ENCODE measurements at places on chromosomes 7 and 10.

DNA sequence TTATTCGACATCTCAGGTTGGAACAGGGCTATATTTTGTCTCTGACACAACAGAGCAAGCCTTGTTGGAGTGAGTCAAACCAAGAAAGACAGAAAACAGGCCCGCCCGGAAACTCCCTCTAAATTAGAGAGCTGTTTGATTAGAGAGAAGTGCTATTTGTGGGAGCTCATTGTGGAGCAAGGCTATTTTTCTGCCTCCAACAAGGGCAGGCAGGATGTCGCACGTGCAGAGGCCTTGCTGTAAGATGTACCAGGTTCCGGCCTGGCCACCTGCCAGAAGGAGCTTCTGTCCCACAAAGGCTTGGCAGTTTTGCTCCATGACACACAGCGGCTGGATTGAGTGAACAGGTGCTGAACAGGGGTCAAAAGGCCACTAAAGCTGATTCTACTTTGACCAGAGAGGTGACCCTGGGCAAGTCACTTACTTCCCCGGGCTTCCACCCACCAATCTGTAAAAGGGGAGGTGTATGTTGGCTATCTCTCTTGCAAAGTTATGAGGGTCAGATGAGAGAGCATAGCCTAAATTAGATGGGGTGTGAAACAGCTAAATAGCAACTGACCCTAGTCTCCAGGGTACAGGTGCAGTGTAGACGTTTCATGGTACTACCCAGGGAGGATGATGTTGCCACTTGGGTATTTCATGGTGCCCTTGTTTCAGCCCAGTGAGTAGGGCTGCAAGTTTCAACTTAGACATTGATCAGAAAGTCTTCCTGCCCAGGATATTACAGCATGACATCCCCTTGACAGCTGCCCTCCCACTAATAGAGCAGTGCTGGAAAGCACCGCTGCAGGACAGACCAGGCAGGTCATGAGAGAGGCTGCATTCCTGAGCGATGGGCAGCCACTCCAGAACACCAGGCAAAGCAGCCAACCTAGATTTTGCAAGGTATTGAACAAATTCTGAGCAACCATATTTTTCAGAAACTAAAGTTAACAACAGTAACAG is 62.0 kb downstream of the VSTM4 start:
- no peak for DNase-seq

DNA sequence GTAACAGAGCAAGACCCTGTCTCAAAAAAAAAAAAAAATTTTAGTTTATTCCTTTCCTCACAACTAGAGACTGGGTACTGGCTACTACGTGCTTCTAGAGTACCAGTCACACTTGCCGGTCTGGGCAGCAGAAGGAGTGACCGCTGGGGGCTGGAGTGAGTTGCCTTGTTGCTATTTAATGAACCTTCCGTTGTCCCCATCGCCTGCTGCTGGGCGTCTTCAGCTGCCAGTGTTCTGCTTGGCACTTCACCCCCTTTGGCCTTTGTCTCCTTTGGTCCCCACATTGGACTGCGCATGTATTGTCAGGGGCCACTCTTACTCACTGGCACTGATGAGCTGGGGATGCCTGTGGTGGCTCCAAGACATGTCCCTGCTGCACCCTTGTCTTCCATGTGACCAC is 110.6 kb downstream of the CLEC2L start:
- no peak for DNase-seq

DNA sequence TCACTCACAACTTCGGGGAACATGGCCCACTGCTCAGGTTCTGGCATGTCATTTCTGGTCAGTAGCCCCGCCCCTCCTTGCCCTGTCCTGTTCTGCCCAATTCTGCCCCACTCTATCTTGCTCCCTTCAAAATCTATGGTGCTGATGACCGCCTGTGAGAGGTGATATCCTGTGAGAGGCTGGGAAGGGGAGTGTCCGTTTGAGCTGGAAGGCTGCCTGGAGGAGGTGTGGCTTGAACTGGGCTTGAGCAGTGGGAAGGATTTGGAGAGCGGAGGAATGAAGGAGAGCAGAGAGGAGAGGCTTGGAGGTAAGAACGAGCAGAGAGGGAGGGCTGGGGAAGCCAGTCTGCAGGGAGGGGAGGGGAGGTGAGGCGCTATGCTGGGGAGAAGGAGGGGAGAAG is 145.3 kb downstream of the RPS24 start:
- no peak for DNase-seq

- DNase-seq, result no peak
Observed at GRCh38 chr7:33710608-33711007, 194.7 kb upstream of the BMPER start.

DNA sequence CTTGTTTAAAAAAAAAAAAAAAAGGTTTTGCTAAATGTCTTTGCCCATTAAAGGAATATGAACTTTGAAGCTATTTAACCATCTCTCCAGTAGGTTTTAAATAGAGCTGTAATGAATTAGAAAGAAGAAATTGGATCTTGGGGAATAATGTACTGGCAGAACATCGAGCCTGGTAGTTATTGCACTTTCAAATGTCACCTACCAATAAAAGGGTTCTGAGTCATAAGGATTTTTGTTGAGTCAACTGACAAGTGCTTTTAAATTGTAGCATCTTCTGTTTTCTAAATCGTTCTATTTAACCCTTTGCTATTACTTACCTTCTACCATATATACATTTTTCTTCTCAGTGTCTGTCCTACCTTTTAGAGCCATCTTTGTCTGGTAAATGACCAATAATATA is 10.7 kb downstream of the CUTC start:
- DNase-seq, result no peak

DNA sequence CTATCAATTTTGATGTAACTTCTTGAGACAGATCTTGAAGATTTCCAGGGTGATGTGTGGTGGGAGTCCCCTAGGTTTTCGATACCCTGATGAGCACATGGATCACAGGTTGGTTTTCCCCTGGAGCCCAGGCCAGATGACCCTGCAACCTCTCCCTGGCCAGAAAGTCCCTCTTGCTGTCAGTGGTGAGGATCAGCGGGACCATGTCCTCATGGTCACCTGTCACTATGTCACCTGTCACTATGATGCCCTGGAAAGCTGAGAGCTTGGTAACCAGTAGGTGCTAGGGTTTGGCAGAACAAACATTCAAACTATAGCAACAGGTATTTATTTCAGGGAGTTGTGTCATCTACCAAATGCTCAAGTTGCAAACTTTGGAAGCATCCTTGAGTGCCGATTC is 197.9 kb downstream of the ARHGAP12 start:
- no peak for DNase-seq

- DNase-seq, result no peak
Observed at GRCh38 chr7:40120020-40120419, 14.4 kb downstream of the MPLKIP start.

GRCh38 chr7:128022631-128023532 is 8.4 kb downstream of the LRRC4 start:
- no peak for DNase-seq

DNA sequence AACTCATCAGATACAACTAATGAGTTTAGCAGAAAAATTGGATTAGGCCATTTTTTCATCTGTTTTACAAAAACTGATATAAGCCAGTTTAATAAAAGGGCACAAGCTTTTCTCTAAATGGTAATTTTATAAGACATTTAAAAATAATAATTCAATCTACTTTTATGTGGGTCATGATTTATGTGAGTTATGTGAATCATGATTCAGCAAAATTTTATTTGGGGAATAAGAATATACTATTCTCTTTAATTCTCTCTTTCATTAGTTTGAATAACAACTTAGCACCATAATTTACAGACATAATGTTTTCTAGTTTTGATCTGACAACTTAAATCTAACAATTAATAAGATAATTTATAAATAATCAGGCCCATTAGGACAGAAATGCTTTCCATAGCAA is 63.8 kb upstream of the TEX47 start:
- DNase-seq, result no peak

- DNase-seq, result no peak
Observed at GRCh38 chr7:13933536-13933935, 55.9 kb downstream of the ETV1 start.

DNA sequence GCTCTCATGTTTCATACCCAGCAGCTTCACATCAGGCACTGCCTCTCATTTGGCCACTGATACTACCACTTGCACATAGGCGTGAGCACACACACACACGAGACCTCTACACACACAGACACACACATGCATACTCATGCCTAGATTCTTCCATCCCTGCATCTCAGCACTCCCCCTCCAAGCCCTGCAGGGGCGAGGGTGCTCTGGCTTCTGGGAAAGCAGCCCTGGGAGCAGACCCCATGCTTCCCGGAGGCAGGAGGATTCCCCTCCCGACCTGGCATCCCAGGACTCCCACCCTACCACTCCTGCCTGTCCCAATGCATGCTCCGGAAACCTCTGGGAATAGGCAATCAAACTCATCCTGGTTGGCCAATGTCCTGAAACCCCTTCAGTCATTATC is 89.1 kb upstream of the SMNDC1 start:
- DNase-seq, result no peak

DNA sequence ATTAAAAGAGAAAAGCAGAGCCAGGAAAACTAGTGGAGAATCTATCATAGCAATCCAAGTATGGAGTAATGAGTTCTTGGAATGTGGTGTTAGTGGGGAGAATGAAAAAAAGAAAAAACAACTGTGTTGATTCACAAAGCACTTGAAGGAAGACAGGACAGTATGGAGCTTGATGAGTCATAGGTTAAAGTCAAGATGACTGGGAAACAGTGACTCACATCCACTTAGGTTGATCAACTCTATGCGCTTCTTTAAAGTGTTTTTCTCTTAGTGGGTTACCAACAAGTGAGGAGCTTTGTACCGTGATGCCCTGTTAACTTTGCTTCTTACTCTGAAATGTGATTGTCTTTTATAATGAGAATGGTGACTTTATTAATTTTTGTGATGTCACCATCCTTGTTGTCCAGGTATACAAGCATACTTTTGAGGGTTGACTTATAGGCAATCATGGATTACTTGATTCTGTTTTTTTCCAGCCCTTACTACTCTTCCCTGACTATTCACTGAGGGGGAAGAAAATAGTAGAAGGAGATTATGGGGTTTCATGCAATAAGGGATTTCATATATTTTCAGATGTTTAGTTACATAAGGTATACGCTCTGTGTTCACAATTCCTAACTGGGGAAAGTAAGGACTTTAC is 32.1 kb upstream of the MDFIC start:
- DNase-seq, result no peak

- DNase-seq, result no peak
Observed at GRCh38 chr7:136874393-136875032, 6.1 kb downstream of the CHRM2 start.

- no peak for DNase-seq
Observed at GRCh38 chr10:63713191-63714144, 192.3 kb downstream of the REEP3 start.

DNA sequence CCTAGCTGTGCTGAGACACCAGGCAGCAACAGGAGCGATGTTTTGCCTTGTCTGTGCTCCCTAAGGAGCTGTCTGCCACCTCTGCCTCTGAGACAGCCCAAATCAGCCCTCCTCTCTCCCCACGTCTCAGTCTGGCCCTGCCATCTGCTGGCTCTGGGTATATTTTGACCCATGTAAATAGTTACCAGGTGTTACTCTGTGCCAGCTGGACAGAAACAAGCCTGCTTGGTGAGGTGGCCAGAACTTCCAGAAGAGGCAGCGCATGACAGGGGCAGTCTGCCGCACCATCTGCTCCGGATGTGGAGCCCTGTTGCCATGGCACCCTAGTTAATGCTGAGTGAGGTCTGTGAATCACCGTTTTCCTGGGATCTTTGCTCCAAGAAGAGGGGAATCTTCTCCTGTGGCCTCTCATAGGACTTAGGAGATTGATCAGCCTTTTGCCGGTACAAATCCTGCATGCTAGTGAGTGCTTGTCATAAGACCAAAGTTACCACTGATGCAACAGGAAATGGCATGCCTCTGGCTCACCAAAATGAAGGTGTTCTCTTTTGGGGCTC is 31.8 kb downstream of the GSTO2 start:
- no peak for DNase-seq

DNA sequence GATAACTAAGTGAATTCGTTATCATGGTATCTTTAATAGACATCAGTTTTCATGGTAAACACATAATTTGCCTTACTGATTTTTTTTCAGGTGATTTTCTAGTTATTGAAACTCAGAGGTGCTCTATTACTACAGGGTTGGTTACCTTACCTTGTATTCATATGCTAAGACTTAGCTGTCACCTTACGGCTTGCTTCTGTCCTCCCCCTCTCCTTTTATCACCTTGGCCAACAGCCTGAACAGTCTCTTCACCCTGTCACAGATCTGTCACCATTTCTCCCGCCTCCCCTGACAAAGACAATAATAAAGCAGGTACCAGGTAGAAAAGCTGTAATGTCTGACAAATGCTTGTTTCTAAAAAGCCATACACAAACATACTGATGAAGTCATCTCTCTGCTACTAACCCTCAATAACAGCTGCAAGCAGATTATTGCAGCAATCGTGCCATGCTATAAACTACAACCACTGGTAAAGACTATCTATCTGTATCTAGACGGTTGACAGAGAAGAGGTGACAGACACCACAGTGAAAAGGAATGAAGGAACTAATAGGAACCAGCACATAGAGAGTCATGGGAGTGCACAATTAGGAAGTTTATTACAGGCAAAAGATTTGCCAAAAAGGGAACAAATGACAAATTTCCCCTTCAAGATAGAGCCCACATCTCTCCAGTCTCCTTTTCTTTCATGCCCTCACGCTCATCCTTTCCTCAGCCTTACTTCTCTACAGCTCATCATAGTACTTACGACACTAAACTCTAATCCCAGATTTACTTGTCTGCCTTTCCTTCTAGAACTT is 57.2 kb downstream of the ARHGAP12 start:
- DNase-seq, result no peak

GRCh38 chr7:1742555-1743303 is 72.7 kb downstream of the ELFN1 start:
- DNase-seq, result no peak

DNA sequence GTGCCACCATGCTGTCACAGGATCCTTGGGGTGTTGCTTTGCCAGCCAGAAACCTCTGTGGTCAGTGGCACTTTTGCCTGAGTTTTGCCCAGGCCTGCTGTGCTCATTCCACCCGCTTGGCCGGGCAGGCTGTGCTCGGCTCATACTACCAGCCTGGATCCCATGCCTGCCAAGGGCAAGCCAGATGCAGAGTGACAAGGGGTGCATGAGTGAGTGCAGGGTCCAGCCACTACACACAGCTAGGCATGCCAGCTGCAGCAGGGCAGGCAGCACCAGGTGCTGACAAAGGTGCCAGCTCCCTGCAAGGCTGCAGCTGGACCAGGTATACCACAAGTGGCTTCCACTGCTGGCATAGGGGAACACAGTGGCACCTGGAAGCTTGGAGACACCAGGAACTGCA is 28.6 kb downstream of the C10orf67 start:
- DNase-seq, result no peak

GRCh38 chr7:47415318-47416212 is 166.3 kb downstream of the TNS3 start:
- DNase-seq, result no peak

DNA sequence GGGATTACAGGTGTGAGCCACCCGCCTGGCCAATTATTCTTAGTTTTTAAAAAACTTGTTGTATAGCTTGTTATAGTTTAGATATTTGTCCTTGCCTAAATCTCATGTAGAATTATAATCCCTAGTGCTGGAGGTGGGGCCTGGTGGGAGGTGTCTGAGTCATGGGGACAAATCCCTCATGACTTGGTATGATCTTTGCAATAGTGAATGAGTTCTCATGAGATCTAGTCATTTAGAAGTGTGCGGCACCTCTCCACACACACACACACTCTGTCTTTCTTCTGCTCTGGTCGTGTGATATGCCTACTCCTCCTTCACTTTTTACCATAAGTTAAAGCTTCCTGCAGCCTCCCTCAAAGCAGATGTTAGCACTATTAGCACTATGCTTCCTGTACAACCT is 37.2 kb downstream of the FAM149B1 start:
- DNase-seq, result no peak
